ENCODE measurements at places on chromosomes 1 and 21. TPM values are rescaled to one million over a fixed set of nuclear protein-coding genes. Genes with fewer than 3 reads are reported as not detected.
A peak's percentile ranks its signal among the peaks of the same experiment; 100 is the strongest.

DNA sequence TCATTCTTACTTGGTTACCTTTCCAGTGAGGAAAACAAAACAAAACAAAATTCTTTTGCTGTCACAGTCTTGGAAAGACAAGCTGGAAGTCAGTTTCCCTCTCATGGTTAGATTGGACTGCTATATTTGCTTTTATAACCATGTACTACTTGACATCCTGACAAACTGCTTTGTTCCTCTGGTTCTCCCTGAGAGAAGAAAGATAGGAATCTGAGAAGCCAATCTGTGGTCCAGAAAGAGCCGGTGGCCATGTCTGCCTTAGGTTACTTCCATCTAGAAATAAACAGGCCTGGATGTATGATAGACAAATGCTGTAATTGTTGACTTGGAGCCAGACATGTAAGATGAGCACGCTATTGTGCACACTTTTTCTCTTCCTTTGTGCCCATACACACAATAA is 330.0 kb downstream of the BRINP3 start:
- H3K36me3 ChIP-seq: no peaks in the 10 kb centered on the region
- no peaks in the 10 kb centered on the region for H3K4me1 ChIP-seq
- no peak overlapping the region for H3K4me3 ChIP-seq
- H3K27ac ChIP-seq: no peak overlapping the region
- DNase-seq: no peak

DNA sequence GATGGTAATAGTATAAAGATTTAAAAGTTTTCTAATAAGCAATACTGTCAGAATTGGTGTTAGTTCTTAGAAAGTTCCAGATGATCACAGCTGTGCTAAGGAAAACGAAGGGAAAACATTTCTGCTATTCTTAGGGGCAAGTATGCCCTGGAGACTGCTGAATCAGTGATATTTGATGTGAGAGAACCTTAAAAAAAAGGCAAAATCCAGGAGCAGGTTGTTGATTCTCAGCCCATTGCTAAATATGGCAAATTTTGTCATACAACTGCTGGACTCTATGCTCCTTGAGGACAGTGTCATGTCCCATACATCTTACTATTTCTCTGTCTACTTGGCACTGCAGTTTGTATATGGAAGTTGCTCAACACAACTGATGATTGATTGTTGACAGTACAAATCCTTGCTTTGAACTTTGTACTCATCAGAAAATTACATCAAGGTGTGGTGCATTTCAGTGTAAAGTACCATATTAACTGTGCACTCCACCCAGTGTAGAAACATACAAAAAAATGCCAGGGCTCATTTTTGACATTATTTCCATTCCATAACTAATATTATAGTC is 10.9 kb downstream of the CRCT1 start:
- H3K4me3 ChIP-seq: no peak overlapping the region
- H3K4me1 ChIP-seq: peaks cover 2% of the 10 kb centered on the region
- DNase-seq: no peak
- no peaks in the 10 kb centered on the region for H3K27me3 ChIP-seq
- H3K27ac ChIP-seq: no peak overlapping the region

DNA sequence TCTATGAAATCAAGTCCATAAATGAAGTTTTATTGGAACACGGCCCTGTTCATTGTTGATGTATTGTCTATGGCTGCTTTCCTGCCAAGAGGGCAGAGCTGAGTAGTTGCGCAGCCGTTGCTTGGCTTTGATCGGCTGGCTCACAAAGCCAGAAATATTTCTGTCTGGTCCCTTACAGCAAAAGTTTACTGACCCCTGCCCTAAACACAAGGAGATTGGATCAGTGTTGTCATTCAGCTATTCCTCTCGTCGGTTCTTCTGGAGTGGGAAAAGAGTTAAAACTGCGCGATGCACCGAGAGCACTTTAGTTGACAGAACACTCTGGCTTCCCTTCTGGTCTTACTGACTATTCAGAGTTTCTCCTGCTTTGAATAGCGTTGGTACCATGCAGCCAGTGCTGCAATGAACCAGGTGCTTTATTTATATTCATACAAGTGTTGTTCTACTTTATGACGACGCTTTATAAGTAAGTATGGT is 868 bp downstream of the ZBTB40 start:
- H3K27ac ChIP-seq: peak overlapping the region; percentile 74
- no peaks in the 10 kb centered on the region for H3K27me3 ChIP-seq
- no peaks in the 10 kb centered on the region for H3K36me3 ChIP-seq
- H3K4me1 ChIP-seq: peaks cover 4% of the 10 kb centered on the region

- peaks cover 63% of the 10 kb centered on the region for H3K4me1 ChIP-seq
- no peak overlapping the region for H3K4me3 ChIP-seq
These were observed 51.1 kb downstream of the IER5 start for GRCh38 chr1:181139631-181140061.

The MRAP gene
- not detected for polyA plus RNA-seq

- no peak overlapping the region for H3K27ac ChIP-seq
- H3K36me3 ChIP-seq: no peaks in the 10 kb centered on the region
- DNase-seq: no peak
- no peak overlapping the region for H3K4me3 ChIP-seq
These were observed 5.0 kb upstream of the PLA2G2C start for GRCh38 chr1:20191266-20191825.

DNA sequence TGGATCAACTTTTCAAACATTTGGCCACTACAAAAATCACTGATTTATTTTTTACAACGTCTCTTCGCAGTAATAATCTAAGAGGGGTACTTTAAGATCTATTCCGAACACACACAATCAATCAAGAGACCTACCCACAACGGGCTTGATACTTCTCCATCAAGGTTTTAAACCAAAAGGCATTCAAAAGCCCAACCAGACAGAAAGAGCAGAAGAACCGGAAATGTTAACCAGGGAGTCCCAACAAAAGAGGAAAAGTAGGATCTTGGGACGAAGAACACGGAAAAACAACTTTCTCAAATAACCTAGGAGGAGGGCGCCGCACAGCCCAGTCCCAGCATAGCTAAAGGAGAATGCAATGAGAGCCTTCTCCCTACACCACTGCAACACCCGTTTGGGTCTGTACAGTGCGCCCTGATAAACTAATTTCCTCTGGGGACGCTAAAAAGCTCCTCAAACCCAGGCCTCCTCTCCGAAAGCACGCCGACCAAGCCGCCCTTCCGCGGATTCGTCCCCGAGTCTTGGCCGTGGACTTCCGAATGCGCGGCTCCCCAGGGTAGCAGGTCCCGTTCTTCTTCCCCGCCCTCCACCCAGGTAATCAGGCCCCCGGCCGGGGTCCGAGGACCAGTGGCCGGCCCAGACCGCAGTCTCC is 623 bp downstream of the RPL22 start:
- peaks cover 19% of the 10 kb centered on the region for H3K4me1 ChIP-seq
- peak overlapping the region; percentile 98 for H3K4me3 ChIP-seq
- no peaks in the 10 kb centered on the region for H3K27me3 ChIP-seq
- no peak for DNase-seq

DNA sequence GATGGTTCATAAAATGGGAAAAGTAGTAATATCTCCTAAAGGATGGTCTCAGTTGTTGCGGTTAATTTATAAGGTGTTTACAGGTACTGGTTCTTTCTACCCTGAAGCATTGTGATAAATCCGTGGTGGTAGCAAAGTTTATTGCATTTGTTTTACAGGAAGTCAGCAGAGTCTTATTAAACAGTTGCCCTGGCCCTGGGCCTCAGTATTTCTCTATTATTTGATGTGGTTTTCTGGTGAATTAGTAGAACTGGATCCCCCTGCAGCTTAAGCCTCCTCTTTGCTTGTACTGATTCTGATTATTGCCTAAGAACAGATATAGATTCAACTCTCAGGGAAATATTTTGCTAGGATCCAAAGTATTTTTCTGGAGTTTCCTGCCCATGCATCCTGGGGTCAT is 76.4 kb upstream of the CD55 start:
- H3K27me3 ChIP-seq: no peaks in the 10 kb centered on the region
- no peaks in the 10 kb centered on the region for H3K36me3 ChIP-seq
- no peak for DNase-seq
- H3K4me3 ChIP-seq: no peak overlapping the region
- H3K4me1 ChIP-seq: peaks cover 14% of the 10 kb centered on the region

DNA sequence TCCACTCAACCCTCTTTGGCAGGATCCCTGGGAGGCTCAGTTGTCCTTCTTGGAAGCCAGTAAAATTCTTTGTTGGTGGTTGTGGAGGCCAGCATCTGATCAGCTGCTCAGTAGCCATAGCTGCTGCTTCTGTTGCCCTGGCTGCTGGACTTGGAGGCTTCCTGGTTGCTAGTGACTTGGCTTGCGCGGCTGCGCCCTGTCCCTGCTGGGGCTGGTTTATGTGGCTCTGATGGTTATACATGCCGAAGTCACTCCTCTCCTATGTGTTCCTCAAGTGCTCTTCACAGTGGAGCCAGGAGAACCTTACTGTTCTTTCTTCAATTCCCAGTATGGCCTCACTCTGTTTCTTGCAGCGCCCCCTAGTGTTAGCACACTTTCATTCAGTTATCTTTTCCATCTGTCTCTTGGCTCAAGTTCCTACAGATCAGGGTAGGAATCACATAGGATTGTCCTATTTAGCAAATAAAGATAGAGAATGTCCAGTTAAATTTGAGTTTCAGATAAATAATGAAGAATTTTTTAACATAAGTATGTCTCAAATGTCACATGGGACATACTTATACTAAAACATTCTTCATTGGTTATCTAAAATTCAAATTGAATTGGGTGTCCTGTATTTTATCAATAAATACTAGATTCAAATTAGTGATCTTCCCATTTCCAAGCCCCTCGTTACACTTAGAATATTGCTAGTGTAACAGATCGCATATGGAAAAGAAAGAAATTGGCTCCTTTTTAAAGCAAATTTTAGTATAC is 176.5 kb downstream of the TGFB2 start:
- H3K4me1 ChIP-seq: peaks cover 7% of the 10 kb centered on the region
- no peak overlapping the region for H3K4me3 ChIP-seq
- no peaks in the 10 kb centered on the region for H3K36me3 ChIP-seq
- H3K27me3 ChIP-seq: no peaks in the 10 kb centered on the region
- no peak for DNase-seq

The C4BPA gene
- polyA plus RNA-seq: not detected

DNA sequence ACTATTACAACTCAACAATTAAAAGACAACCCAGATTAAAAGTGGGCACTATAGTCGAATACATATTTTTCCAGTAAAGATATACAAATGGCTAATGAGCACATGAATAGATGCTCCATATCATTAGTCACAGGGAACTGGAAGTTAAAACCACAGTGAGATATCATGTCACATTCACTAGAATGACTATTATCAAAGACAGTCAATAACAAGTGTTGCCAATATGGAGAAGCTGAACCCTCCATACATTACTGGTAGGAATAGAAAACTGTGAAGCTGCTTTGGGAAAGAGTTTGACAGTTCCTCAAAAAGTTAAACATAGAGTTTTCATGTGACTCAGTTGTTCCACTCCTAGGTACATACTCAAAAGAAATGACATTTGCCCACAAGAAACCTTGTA is 30.6 kb upstream of the MRPS6 start:
- no peak overlapping the region for H3K27ac ChIP-seq
- no peaks in the 10 kb centered on the region for H3K27me3 ChIP-seq
- no peaks in the 10 kb centered on the region for H3K36me3 ChIP-seq
- no peak overlapping the region for H3K4me3 ChIP-seq
- peaks cover 19% of the 10 kb centered on the region for H3K4me1 ChIP-seq

DNA sequence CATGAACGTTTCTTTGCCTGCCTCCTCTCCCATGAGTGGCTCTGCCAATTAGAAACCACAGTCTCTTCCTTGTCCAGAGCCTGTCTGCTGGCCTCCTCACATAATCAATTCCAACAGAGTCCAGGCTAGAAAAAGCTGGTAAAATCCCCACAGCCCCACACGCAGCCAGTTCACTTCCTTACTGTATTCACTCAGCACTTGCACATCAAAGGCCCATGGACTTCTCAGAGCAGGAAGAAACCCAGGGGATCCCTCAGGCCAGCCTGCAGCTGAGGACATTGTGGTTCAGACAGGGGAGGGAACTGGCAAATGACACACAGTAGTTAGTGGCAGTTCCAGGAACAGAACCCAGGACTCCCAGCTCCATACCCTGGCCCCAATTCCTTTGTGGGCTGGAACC is 171.6 kb upstream of the EDN2 start:
- no peaks in the 10 kb centered on the region for H3K36me3 ChIP-seq
- no peak overlapping the region for H3K4me3 ChIP-seq
- no peak for DNase-seq
- no peaks in the 10 kb centered on the region for H3K4me1 ChIP-seq
- peaks cover 3% of the 10 kb centered on the region for H3K27me3 ChIP-seq

The SLC5A3 gene
- polyA plus RNA-seq: 5.9 TPM

The LCE3A gene
- polyA plus RNA-seq: not detected

DNA sequence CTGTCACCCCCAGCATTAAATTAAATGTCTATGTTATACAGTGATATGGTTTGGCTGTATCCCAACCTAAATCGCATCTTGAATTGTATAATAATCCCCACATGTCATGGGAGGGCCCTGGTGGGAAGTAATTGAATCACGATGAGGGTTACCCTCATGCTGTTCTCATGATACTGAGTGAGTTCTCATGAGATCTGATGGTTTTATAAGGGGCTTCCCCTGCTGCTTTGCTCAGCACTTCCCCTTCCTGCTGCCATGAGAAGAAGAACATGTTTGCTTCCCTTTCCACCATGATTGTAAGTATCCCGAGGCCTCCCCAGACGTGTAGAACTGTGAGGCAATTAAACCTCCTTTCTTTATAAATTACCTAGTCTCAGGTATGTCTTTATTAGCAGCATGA is 445.7 kb downstream of the MRPL39 start:
- no peak overlapping the region for H3K27ac ChIP-seq
- H3K36me3 ChIP-seq: no peaks in the 10 kb centered on the region
- H3K27me3 ChIP-seq: no peaks in the 10 kb centered on the region
- no peak for DNase-seq
- no peaks in the 10 kb centered on the region for H3K4me1 ChIP-seq

The BEND5 gene
- polyA plus RNA-seq: not detected

GRCh38 chr1:205851993-205852392 is 2.1 kb upstream of the PM20D1 start:
- H3K36me3 ChIP-seq: no peaks in the 10 kb centered on the region
- no peak overlapping the region for H3K27ac ChIP-seq
- peaks cover 4% of the 10 kb centered on the region for H3K4me1 ChIP-seq
- DNase-seq: no peak
- H3K4me3 ChIP-seq: no peak overlapping the region

DNA sequence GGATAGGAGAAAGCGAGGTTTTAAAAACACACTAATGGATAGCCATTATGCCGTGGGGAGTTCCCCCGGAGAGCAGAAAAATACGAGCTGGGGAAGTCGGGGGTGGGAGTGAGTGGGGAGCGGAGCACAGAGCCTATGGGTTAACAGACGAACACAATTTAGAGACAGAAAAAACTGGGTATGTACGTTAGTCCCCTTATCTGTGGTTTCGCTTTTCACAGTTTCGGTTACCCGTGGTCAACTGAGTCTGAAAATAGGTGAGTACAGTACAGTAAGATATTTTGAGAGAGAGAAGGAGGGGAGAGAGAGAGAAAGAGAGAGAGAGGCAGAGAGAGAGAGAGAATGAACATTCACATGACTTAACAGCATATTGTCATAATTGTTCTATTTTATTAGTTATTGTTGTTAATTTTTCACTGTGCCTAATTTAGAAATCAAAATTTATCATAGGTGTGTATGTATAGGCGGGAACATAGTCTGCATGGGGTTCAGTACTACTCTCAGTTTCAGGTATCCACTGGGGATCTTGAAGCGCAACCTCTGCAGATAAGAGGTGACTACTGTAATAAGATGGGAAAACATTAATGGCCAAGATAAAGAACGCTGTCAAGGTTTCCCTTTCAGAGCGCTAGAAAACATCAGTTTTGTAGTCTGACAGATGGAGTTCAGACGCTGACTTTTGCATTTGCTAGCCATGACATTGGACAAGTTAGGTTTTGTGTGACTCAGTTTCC is 125.6 kb upstream of the LMO4 start:
- no peak overlapping the region for H3K27ac ChIP-seq
- H3K36me3 ChIP-seq: no peaks in the 10 kb centered on the region
- no peak for DNase-seq
- H3K4me1 ChIP-seq: peaks cover 11% of the 10 kb centered on the region
- no peaks in the 10 kb centered on the region for H3K27me3 ChIP-seq
- no peak overlapping the region for H3K4me3 ChIP-seq

The RIPPLY3 gene
- 0.05 TPM for polyA plus RNA-seq

The DR1 gene
- 29.2 TPM for polyA plus RNA-seq
